Gastrocnemius medialis (tissue), 4 donors: ENCODE measurements at places on chromosomes 11 and 22. TPM values are rescaled to one million over a fixed set of nuclear protein-coding genes. Genes with fewer than 3 reads are reported as not detected.

DNA sequence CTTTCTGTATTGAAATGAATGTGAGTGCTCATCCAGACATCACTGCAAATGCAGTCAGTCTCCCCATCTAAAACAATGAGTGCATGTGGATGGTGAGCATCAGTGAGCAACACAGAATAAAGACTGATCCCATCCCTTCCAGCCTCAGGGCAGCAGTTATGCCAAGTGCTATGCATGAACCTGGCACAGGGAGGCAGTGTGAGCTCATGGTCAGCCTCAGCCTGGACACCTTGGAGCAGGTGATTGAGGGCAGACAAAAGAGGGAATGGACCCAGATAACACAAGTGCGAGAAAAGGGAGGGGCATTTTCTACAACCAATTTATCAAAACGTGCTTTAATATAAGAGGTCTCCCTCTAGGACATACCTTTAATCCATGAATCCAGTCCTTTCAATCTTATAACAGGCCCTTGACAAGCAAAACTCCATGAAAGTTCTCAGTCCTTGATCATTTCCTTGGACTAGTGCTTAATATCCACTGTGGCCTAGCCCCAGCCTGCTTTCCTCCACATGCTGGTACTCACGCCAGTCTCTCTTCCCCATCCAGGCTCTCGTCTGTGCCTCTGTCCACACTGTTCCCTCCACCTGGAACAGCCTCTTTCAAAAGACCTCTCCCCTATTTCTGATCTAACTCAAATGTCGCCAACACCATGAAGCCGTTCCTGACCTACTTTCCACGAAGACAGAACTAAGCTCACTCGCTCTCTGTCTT is 50.5 kb upstream of the LRRC55 start:
- no peaks in the 10 kb centered on the region for H3K27me3 ChIP-seq
- no peak overlapping the region for H3K27ac ChIP-seq
- H3K36me3 ChIP-seq = no peaks in the 10 kb centered on the region
- H3K4me1 ChIP-seq = no peaks in the 10 kb centered on the region
- DNase-seq = no peak

- no peak for DNase-seq
- H3K27ac ChIP-seq = no peak overlapping the region
- no peaks in the 10 kb centered on the region for H3K27me3 ChIP-seq
- H3K36me3 ChIP-seq = peaks cover 6% of the 10 kb centered on the region
- H3K4me1 ChIP-seq = no peaks in the 10 kb centered on the region
- no peak overlapping the region for H3K4me3 ChIP-seq
These were observed 133.8 kb downstream of the ATXN10 start for GRCh38 chr22:45805413-45805812.

FGF4 gene
- not detected for total RNA-seq

- H3K4me3 ChIP-seq = peak overlapping the region; percentile 60
- H3K27ac ChIP-seq = peak overlapping the region; percentile 89
- DNase-seq = no peak
- H3K4me1 ChIP-seq = peaks cover 37% of the 10 kb centered on the region
- H3K36me3 ChIP-seq = peaks cover 13% of the 10 kb centered on the region
These were observed 649 bp downstream of the SELENOO start for GRCh38 chr22:50201191-50202129.

OVCH2 gene
- total RNA-seq = not detected

- no peak overlapping the region for H3K4me3 ChIP-seq
- H3K36me3 ChIP-seq = no peaks in the 10 kb centered on the region
- DNase-seq = no peak
- no peaks in the 10 kb centered on the region for H3K4me1 ChIP-seq
These were observed 85.1 kb downstream of the ARHGAP8 start for GRCh38 chr22:44837481-44837880.
